ENCODE measurements at places on chromosomes 1 and 21.

- DNase-seq, result no peak
Observed at GRCh38 chr1:106458866-106459265, 597.6 kb upstream of the PRMT6 start.

GRCh38 chr1:90821788-90822359 lies 104.8 kb upstream of the BARHL2 start:
- no peak for DNase-seq

DNA sequence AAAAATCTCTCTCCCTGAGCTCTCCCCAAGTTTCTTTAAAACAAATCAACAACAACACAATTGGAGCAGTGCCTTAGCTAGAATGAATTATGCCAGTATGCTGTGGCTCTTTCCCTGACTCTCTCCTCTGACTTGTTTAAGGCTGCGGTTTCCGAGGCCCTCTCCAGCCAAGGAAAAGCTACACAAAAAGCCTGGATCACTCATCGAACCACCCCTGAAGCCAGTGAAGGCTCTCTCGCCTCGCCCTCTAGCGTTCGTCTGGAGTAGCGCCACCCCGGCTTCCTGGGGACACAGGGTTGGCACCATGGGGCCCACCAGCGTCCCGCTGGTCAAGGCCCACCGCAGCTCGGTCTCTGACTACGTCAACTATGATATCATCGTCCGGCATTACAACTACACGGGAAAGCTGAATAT lies 1.9 kb downstream of the S1PR1 start:
- DNase-seq, result peak; percentile 72

GRCh38 chr1:8854240-8854639 lies 24.2 kb downstream of the ENO1 start:
- no peak for DNase-seq

DNA sequence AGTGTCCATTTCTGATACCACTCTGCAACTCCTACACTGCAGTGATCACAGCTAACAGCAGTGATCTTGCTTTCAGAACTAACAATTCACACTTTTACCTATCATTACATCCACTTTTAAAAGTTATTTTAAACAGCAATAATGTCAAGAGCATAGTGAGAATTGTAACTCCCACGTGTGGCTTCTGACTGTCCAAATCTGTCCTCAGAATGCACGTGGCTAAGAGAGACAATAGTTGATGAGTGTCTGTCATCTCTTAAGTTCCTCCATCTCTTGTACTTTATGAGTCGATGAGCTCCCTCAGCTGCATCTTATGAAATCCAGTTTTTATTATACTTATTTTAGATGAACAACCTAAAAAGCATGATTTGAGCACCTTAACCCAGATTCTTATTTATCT lies 16.5 kb upstream of the CFHR5 start:
- no peak for DNase-seq

DNA sequence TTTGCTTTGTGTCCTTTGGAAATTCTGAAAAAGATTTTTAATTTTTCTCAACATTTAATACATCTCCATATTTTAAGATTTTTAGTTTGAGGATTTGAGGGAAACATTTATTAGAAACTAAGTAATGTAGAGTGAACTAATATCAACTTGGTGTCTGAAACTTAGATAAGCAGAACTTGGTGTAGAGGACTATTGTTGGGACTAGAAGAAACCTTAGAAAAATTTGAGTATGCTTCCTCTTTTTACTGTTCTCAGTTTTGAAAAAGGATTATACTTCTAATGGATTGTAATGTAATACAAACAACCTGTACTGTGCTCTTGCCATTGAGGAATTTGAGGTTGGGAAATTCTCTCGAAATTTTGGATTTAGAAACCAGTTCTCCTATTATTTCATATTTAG lies 2.4 kb downstream of the FNBP1L start:
- DNase-seq, result no peak

- no peak for DNase-seq
Observed at GRCh38 chr1:181040284-181040865, 6.6 kb downstream of the MR1 start.

- peak; percentile 82 for DNase-seq
Observed at GRCh38 chr1:167517535-167518330, 596 bp downstream of the CD247 start.

GRCh38 chr1:110483308-110483685 lies 32.3 kb downstream of the PROK1 start:
- no peak for DNase-seq

DNA sequence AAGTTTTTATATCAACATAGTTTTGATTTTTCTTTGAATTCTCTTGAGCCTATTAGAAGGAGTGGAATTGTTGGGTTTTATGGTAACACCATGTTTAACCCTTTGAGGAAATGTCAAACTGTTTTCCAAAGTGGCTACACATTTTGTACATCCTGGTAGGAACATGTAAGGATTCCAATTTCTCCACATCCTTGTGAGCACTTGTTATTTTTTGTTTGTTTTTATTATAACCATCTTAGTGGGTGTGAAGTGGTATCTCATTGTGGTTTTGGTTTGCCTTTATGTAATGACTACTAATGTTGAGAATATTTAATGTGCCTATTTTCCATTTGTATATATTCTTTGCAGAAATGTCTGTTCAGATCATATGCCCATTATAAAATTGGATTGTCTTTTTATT lies 120.5 kb downstream of the FGGY start:
- no peak for DNase-seq

GRCh38 chr1:154777154-154777553 lies 92.9 kb downstream of the KCNN3 start:
- DNase-seq, result no peak

- DNase-seq, result no peak
Observed at GRCh38 chr1:119026956-119027355, 38.8 kb upstream of the TBX15 start.

DNA sequence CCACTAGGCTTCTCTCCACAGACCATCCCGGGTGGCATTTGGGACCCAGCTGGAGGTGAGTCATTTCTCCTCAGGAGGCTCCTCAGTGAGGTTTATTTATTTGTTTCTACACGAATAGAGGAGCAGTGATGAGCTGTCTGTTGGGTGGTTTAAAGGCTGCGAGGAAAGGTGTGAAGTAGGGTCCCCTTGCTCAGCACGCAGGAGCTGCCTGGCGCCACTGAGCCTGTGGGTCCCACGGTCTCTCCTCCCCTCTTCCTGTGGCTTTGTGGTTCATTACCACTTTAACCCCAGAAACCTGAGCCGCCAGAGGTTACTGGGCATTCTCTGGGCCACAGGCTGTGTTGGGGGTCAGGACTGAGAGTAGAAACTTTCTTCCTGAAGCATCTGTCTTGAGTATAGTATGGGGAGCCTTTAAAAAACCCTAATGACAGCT lies 39.9 kb downstream of the IL6R start:
- no peak for DNase-seq

Data from stimulated activated CD4-positive, alpha-beta T cell treated with anti-CD3 and anti-CD28 coated beads, TNF-alpha, amount 100 ng/mL, for 4 hours (primary cell).